ENCODE measurements at places on chromosomes 3 and 15. TPM values are rescaled to one million over a fixed set of nuclear protein-coding genes. Genes with fewer than 3 reads are reported as not detected.

The FMN1 gene
- 26.6 TPM for total RNA-seq

- no peak for DNase-seq
Observed at GRCh38 chr3:158434412-158435038, 136.5 kb upstream of the MLF1 start.

DNA sequence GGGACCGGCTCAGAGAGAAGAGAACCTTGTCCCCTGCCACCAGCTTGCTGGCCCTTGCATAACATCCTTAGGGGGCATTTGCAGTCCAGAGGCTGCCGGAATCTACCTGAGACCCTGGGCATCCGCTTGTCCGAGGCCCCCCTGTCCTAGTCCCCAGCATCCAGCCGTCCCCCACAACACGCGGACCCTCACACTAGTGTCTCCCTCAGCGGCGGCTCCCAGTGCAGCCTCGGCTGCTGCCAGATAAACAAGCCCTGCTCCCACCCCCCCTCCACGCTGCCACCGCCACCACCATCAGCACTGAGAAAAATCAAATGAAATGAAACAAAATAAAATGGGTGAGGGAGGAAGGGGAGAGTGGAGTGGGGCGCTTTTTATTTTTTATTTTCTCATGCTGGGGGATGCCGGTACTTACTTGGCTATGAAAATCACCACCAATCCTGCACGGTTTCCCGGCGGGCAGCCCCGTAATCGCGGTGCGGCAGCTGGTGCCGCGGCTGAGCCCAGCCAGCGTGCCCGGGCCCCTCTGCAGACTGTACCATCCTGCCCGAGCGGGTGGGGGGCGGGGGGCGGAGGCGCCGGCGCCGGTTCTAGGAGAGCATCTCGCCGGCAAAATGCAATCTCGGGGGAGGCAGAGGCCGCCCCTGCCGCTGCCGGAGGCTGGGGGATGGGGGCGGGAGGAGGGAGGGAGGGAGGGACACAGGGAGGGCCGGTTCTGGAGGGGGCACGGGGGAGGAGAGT lies at the start of gene ATP2B2:
ATP2B2 (minus strand) TSS at position 537 of the 741 bp plus-strand sequence. CDS start 56,043 bp downstream, outside the sequence.
- no peak for DNase-seq

DNA sequence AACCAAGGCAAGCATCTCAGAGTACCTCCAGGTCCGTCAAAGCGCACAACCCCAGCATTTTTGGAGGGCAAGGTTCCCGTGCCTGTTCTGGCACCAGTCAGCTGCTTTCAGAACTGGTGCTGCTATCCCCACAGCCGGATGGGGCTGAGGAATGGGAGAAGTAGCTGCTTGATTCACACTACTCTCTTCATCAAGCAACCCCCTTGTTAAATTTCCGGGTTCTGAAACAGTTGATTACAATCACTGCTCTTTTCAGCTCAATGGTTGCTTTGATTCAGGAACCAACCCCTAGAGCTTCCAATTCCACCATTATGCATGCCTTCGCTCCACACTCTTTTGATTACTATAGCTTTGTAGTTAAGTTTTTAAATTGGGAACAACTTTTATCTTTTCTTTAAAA lies 12.3 kb upstream of the UBA7 start:
- no peak for DNase-seq

- no peak for DNase-seq
Observed at GRCh38 chr15:86830304-86830703, 750.6 kb downstream of the AGBL1 start.

DNA sequence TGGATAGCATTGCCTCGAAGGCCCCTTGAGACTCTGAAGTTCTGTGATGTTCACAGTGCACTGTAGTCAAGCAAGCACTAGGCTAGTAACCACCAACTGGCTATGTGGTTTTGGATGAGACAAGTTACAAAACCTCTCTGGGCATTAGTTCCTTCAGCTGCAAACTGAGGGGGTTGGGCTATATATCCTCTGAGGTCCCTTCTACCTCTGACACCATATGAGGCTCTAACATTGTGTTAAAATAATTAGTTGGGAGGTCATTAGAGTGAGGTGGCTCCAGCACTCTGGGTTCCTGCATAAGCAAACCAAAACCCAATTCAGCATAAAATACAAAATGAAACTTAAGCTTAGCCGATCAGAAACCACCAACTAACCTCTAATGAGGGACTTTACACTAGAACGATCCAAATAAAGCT lies 209.5 kb upstream of the LRRN1 start:
- DNase-seq = no peak

DNA sequence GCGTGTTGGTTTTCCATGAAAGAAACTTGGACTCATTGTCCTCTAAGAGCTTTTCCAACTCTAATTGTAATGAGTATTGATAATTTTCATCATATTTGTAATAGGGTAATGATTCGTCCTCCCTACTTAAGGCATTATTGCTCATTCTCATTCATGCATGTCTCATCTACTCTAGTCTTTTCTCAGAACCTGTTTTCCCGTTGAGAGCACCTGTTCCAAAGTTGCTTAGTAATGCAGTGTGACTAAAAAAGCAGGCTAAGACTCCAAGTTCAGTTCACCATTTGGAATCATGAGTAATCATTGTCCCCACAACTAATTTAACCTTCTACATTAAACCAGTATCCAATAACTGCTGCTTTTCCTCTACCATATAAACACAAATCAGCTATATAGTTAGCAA lies 84.0 kb downstream of the FILIP1L start:
- no peak for DNase-seq

DNA sequence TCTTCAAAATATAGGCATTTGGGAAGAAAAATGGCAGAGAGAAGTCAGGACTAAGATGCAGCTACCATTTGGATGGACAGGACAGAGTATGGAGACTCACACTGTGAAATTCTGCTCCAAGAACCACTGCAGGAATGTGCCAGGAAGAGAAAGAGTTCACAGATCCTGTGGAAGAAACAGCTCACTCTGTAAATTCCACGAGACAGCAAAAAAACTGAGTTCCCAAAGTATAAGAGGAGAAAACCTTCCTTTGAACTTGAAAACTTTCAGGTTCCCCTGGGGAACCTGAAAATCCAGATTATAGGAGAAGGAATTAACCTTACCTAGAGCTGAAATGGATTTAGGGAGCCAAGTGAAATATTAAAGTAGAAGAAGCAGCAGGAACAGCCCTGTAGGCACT lies 137.1 kb downstream of the PLCH1 start:
- DNase-seq = no peak

GRCh38 chr3:184767377-184767776 lies 44.6 kb upstream of the VPS8 start:
- peak; percentile 30 for DNase-seq

The TIGIT gene
- total RNA-seq = 0.48 TPM

- DNase-seq = no peak
Observed at GRCh38 chr3:53800041-53800906, 45.9 kb downstream of the CHDH start.

The PPP1R14D gene
- total RNA-seq = not detected

DNA sequence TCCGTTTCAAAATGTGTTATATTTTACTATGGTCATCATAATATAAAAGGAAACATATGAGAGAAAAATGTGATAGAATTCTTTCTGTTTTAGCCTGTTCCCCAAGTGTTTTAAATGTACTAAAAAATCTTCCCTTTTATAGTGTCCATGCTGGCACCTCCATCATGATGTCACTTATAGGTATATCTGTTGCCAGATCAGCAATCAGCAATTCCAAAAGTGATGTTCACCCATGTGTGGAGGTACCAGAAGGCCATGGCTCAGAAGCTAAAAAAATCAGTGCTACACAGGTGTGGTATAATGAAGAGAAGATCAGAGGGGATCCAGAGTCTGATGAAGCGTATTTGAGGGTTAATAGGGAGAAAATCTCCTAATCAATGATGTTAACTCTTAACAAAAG lies 1.1 kb upstream of the GPR15 start:
- no peak for DNase-seq

The CD96 gene
- 1.1 TPM for total RNA-seq

DNA sequence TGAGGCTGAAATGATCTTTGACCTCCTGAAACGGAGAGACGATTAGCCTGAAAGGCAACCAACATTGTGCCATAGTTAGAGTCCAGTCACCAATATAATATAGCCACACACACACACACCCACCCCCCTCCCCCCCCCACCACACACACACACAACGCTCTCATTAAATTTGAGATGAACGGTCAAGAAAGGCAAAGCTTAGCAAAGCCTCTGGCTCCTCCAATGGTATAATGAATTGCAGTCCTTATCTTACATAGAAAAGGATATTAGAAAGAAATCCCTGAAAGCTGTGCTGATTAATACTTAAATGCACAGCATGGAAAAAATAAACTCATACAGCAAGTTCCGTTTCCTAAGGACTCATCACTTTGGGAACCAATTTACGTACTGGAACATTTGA lies 876 bp upstream of the ZNF385D start:
- no peak for DNase-seq

- no peak for DNase-seq
Observed at GRCh38 chr3:57100046-57100695, 39.7 kb downstream of the SPATA12 start.

DNA sequence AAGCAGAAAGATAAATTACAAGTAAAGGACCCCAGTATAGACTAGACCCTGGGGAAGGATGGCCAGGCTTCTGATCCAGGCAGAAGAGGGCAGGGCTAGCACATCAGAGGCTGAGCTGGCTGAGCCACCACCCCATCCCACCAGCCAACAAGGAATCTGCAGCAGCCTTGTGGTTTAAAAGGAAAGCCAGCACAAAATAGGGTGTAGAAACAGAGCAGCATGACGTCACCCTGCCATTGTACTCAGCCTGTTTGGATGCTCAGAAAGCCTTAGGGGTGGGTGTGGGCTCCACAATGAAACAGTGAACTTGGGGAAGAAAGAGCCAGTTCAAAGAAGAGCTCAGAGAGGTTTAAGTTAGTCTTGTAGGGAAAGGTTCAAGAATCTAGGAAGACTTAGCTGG lies 28.2 kb downstream of the DUOX1 start:
- DNase-seq = no peak

- no peak for DNase-seq
Observed at GRCh38 chr3:73401616-73402279, 223.0 kb downstream of the PDZRN3 start.

DNA sequence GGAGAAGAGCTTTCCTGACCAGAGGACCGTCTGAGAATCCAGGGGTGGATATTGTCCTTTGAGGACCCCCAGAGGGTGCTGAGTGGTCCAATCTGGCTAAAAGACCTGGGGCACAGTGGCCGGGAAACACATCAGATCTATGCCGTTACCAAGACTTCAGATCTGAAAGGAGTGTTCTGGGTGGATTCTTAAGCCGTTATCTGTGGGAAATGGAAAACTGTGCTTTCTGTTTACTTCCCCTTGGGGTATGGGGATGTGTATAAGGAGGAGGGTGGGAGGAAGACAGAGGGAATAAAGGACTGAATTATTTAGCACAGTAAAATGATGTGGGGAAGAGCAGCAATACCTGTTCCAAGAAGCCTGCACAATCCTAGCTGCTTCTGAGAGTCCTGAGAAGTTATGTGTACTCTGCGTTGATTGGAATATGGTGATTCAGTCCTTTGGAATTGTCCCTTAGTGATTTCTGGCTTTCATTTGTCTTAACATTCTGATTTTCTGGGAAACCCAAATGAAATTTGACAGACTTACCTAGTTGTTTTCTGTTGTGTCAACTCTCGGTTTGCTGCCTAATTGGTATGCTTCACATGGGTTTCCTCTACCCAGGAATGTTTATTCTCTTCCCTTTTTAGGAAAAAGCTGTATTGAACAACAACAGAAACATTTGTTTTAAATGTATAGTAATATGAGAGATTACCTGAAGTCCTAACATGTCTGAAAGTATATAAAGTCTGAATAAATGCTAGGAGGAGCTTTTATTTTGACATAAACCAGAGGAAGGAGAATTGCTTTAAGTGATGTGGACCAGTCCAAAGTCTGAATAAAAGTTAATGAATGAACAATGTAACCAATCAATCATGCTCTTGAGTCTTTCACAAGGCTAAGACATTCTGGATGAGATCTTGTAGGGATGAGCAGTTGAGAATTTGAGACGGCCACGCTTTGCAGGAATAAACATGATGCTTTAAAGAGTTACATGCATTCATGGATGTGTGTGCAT lies 427.1 kb upstream of the C2CD4B start:
- no peak for DNase-seq

The SLC6A20 gene
- not detected for total RNA-seq

GRCh38 chr3:114435386-114436115 lies 141.7 kb downstream of the TIGIT start:
- DNase-seq = no peak

The NR2E3 gene
- not detected for total RNA-seq

The MYL3 gene
- 3.2 TPM for total RNA-seq

The BRK1 gene
- total RNA-seq = 125 TPM

GRCh38 chr3:23114432-23114831 lies 88.7 kb upstream of the UBE2E2 start:
- DNase-seq = no peak

GRCh38 chr3:39668420-39668819 lies 141.0 kb upstream of the MYRIP start:
- DNase-seq = no peak

The SLC9A9 gene
- 20.5 TPM for total RNA-seq

The MELTF gene
- 19.9 TPM for total RNA-seq

The POTEB gene
- total RNA-seq = not detected

GRCh38 chr15:77985031-77985930 lies 92.2 kb downstream of the TBC1D2B start:
- DNase-seq = peak; percentile 66

- DNase-seq = peak; percentile 47
Observed at GRCh38 chr15:84598993-84599392, 1.8 kb upstream of the ZSCAN2 start.

GRCh38 chr3:173743111-173743510 lies 345.6 kb downstream of the NLGN1 start:
- DNase-seq = no peak

DNA sequence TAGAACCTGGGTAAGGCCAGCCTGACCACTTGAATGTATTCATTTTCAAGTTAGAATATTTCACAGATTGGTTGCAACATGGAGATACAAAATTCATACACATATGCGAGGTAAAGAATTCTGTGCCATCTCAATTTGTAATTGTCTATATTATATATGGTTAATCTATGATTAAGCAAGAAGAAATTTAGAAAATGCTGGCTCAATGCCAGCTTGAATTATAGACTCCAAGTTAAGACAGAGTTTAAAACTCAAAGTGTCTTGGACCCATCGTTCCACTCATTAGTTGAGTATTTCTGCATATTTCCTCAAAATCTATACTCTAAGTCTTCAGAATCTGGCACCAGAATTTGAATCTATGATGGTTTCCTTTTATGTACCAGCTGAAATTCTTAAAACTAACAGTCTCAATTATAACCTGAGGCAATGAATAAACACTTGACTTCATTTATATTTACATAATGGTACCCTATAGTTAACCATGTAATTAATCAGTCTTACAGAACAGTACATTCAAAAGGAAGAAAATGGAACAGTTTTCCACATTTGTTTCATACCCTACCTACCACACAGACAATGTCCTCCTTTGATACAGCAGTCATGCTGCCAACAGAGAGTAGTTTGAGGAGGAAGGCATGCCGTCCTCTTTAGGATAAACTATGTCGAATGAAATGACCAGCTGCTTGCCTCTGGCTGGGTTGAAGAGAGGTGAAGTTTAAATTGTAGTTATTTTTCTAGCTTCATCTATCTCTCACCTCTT lies 95.7 kb downstream of the CD47 start:
- no peak for DNase-seq

GRCh38 chr3:188689101-188689574 lies 482.6 kb upstream of the TPRG1 start:
- no peak for DNase-seq

Measured in posterior vena cava (tissue), 2 donors.